Activated CD8-positive, alpha-beta T cell treated with anti-CD3 and anti-CD28 coated beads for 36 hours (primary cell): ENCODE measurements at places on chromosomes 7 and 10.

DNA sequence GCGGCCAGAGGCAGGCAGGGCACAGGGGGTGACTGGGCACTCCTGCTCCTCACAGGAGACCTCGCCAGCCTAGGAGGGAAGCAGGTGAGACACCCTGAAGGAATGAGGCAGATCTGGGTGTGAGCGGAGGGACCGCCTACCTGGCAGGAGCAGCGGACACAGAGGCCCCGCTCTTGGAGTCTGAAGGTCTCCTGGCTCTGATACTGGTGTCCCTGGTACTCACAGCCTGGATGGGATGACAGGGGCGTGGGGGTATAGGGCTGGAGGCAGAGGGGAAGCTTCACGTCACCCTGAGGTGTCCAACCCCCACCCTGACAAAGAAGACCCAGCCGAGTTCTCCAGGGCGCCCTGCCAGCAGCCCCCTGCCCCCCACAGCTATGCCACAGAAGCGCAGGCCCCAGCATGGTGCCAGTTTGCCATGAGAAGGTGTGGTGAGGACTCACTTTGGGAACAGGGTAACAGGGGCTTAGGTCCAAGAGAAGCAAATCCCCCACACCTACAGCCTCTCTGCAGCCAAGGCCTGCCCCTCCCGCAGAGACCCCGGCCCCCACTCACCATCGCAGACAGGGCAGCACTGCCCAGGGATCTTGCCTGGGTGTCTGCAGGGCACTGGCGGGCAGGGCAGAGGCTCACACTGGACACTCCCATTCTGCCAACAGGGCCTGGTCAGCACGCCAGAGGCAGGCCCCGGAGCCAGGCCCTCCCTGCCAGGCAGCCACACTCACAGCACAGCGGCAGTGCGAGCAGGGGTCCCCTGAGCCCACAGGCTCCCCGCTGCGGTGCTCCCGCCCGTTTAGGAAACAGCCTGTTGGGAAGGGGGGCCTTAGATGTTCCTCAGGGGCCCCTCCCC lies 17.0 kb downstream of the KCP start:
- DNase-seq, result no peak

DNA sequence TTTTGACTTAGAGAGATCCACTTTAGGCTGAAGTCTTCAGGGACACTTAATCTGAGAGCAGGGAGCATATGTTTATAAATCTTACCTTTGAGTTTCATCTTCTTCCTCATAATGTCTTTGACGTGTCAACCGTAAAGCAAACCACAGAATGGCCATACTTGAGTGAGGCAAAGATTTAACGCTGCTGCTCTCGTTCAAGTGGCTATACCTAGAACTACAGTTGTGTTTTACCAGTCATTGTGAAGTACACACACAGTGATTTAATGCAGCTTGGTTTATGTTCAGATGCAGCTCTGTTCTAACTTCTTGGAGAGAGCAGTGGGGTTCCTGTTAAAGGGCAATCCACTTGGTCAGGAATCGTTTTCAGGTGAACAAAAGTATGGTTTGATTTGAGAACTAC lies 39.9 kb upstream of the GOT1 start:
- no peak for DNase-seq

- DNase-seq, result no peak
Observed at GRCh38 chr7:131143869-131144268, 183.8 kb upstream of the MKLN1 start.

- no peak for DNase-seq
Observed at GRCh38 chr10:44143556-44143955, 241.3 kb downstream of the CXCL12 start.

DNA sequence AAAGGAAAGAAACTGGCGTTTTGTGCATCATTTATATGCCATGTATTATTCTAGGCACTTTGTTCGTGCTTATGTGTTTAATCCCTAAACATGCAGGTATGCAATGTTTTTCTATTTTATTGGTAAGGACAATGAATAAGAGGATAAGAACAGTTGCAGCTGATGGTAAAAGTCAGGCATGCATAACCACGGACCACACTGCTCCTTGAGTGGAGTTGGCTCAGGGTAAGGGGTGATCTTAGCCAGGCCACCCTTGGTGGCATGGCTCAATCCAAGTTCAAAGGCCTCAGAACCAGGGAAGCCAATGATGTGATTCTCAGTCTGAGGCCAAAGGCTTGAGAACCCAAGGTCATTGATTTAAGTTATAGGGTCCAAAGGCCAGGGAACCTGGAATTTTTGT lies 1068.1 kb downstream of the NRG3 start:
- no peak for DNase-seq

DNA sequence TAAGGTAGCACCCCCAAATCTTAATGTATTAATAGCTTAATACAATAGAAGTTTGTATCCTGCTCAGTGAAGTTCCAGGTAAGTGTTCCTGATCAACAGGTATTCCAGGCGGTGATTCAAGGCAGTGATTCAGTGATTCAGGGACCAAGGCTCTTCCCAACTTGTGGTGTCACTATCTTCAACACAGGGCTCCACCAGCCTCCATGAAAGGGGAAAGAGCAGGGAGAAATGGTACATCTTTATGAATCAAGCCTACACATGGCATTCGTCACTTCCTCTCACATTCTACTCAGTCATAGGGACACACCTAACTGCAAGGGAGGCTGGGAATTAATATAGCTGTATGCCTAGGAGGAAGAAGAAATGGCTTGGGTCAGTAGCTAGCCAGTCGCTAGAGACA lies 5.1 kb downstream of the GOLGA7B start:
- no peak for DNase-seq

- no peak for DNase-seq
Observed at GRCh38 chr7:153472516-153472915, 579.7 kb upstream of the DPP6 start.

GRCh38 chr7:101370836-101371235 lies 8.2 kb downstream of the COL26A1 start:
- DNase-seq, result no peak

GRCh38 chr10:50582766-50583762 lies 40.7 kb downstream of the SGMS1 start:
- DNase-seq, result no peak

DNA sequence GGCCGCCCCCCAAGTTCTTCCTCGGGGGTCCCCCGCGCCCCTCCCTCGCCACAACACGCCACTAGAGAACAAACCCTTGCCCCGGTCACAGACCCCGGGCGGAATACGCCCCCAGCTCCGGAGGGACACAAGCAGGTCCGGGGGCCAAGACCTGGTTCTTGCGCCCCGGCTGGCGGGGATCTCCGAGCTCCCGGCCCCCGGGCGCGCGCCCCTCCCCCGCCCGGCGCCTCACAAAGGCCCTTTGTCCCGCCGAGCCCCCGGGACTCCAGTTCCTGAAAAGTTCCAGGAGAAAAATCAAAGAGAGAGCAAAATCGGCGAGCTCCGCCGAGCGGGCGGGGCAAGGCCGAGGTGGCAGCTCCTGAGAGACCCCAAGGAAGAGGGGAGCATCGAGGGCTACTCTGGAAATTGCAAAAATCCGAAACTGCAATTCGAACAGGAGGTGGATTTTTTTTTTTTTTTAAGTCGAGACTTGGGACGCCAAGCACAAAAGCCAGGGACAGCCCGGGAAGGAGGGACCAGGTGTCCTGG lies 4.0 kb downstream of the TNRC18 start:
- DNase-seq, result no peak

DNA sequence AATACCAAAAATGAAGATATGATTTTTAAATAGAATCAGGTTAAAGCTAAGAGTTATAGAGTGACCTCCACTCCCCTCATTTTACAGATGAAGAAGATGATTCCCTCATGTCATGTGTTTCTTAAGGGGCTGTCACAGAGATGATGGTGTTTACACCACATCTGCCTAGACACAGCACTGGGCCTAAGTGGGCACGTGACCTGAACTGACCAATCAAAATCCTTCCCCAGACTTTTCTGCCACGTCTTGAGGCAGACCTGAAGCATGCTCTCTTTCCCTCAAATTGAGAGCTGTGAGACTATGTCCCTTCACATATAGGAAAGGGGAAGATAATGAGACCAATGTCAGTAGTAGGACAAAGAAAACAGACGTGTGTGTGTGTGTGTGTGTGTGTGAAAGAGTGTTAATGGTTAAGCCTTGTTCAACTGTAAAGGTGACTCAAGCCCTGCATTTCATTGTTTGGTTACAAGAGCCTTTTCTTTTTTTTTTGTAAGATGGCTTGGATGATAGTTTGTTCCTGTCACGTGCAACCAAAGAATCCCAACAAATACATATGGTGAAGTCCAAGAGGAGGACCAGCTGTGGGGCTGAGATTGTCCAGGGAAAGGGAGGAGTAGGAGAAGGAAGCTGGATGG lies 172.8 kb upstream of the AOAH start:
- no peak for DNase-seq

DNA sequence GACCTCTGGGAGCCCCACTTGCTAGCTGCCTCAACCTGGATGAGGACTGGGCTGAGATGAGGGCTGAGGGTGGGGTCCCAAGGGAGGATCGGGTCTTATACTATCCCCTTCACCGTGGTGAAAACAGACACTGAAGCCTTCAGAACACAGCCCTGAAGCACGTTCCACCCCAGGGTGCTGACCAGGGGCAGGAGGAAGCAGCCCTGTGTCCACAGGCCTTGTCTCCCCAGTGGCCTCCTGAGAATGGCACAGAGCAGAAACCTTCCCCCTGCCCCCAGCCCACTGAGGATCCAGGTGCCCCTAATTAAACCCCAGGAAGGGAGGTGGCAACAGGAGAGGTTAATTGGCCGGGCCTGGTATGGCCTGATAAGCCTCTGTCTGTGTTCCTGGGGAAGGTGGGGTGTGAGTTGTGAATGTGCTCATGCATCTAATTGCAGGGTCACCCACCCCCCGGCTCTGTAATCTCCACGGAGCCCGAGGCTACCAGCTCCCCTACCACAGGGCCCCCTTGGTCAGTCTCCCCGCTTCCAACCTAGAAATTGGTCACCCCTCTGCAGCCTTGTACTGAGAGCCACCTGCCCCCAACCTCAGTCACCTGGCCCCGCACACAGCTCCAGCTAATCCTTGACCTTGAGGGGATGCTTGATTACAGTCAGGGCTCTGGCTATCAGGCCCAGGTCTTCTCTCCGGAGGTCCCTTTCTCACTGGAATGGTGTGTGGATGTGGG lies 159.0 kb upstream of the UNC5B start:
- DNase-seq, result no peak

GRCh38 chr7:106255246-106255645 lies 29.5 kb downstream of the NAMPT start:
- DNase-seq, result no peak
